Cortex of kidney (tissue), 1 donor: ENCODE measurements at places on chromosomes 2 and 18.

GRCh38 chr2:155895016-155895415 lies 437.5 kb downstream of the NR4A2 start:
- no peak for DNase-seq

DNA sequence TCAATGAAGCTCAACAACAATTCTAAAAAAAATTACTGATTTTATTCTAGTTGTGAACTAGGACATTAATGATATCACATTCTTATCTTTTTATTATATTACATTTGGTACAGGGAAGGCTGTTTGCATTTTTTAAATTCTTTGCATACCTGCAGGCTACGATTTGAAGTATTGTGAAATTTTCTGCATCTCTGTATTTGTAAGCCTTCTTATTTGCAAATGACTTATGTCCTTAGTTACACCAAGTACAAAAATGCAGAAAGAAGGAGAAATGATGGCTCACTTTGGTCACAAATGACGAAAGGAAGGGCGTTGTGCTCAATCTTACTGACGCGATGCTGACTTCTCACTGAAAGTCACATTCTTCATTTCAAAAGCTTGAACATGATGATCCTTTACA lies 227.5 kb upstream of the SOX11 start:
- DNase-seq = no peak

- DNase-seq = no peak
Observed at GRCh38 chr2:164485541-164485940, 135.7 kb downstream of the GRB14 start.

DNA sequence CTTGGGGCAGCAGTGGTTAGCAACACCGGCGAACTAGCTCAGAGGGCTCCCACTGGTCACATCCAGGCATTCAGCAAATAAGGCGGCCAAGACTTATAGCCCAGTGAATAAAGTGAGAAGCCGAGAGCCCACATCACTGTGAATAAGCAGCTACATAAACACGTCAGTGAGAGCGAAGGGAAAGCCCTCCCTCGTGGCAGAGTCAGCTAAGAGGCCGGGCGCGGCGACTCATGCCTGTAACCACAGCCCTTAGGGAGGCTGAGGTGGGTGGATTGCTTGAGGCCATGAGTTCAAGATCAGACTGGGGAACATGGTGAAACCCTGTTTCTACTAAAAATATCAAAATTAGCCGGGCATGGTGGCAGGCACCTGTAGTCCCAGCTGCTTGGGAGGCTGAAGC lies 5.2 kb downstream of the D2HGDH start:
- DNase-seq = no peak

DNA sequence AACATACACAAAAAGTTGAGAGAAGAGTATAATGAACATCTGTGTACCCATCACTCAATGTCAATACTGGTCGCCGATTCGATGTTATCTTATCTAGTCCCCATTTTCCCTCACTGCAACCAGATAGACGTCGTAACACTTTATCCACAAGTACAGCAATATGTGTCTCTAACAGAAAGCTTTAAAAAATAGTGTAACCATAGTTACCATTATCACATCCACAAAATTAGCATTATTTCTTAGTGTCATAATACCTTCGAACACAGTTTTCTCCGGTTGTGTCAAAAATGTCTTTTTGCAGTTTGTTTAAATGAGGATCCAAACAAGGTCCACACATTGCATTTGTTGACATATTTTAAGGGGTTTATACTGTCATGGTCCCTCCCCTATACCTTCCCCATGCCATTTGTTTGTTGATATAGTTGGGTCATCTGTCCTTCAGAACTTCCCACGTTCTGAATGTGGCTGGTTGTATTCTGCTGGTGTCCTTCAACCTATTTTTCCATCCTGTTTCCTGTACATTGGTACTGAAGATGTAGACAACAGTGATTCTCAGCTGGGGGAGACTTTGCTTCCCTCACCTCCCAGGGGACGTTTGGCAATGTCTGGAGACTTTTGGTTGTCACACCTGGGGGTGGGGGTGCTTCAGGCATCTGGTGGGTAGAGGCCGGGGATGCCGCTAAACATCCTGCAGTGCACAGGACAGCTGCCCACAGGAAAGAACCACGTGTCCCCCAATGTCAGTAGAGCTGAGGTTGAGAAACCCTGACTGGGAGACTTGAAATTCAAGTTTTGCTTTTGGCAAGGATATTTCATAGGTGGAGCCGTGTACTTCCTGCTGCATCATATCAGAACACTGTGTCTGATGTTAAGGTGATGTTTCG lies 72.7 kb upstream of the SPRED2 start:
- no peak for DNase-seq

GRCh38 chr2:179455824-179456223 lies 191.2 kb upstream of the SESTD1 start:
- DNase-seq = no peak

DNA sequence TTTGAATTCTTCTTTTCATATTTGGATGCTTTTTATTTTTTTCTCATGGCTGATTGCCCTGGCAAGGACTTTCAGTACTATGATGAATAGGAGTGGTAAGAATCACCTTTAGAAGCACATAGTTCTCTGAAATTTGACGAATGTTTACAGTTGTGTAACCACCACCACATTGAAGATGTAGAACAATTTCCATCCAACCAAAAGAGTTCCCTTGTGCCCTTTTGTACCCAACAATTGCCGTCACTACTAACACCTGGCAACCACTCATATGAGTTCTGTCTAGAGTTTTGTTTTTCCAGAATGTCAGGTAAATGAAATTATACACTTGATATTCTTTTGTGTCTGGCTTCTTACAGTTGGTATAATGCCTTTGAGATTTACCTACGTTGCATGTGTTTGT lies 28.7 kb upstream of the SLC16A14 start:
- DNase-seq = no peak

DNA sequence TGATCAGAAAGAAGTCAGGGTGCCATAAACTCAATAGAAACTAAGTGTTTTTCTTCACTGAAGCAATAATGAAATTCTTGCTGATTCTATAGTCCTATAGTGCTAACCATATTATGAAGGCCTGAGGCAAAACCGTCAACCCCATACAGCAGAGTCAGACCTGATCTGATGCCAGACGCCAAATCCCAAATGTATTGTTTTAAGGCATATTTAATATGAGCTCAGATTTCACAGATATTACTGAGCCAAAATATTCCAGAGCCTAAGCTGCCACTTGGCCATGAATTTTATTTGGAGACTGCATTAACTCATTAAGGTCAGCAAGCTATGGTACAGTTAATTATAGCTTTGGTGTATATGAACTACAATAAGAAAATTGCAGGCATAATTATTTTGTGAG lies 53.4 kb downstream of the SCN1A start:
- DNase-seq = no peak

- DNase-seq = no peak
Observed at GRCh38 chr2:148201075-148202004, 180.4 kb downstream of the MBD5 start.

DNA sequence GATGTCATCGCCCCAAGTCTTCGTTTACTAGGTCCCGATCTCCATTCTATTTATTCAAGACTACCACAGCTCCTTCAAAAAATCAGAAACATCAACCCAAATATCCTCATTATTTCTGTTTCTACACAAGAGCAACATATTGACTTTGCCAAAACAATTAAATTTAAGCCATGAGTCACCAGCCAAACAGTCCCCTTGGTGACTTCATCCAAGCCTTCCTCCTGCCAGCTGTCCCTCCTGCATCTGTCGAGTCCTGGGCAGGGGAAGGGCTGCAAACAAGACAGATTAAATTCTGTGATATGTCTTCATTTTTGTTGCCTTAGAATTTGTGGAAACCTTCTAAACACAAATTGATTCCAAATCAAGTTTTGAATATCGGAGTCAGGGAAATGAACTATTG lies 110.3 kb downstream of the SP3 start:
- no peak for DNase-seq

GRCh38 chr2:7956126-7956689 lies 725.6 kb upstream of the ID2 start:
- DNase-seq = no peak
